ENCODE measurements at places on chromosomes 16 and 17.

GRCh38 chr16:11404603-11405002 lies 59.3 kb downstream of the RMI2 start:
- DNase-seq = no peak
- no peaks in the 10 kb centered on the region for H3K4me1 ChIP-seq
- H3K27me3 ChIP-seq = no peaks in the 10 kb centered on the region
- H3K4me3 ChIP-seq = no peak overlapping the region
- no peak overlapping the region for H3K27ac ChIP-seq

GRCh38 chr16:12515346-12515745 lies 288.3 kb downstream of the CPPED1 start:
- H3K36me3 ChIP-seq = no peaks in the 10 kb centered on the region
- H3K4me1 ChIP-seq = no peaks in the 10 kb centered on the region
- no peaks in the 10 kb centered on the region for H3K27me3 ChIP-seq

- DNase-seq = no peak
- peaks cover 16% of the 10 kb centered on the region for H3K4me1 ChIP-seq
- H3K27me3 ChIP-seq = no peaks in the 10 kb centered on the region
- no peak overlapping the region for H3K27ac ChIP-seq
- no peak overlapping the region for H3K4me3 ChIP-seq
- H3K36me3 ChIP-seq = peaks cover 4% of the 10 kb centered on the region
Observed at GRCh38 chr17:4858882-4859260, 25.7 kb downstream of the MINK1 start.

DNA sequence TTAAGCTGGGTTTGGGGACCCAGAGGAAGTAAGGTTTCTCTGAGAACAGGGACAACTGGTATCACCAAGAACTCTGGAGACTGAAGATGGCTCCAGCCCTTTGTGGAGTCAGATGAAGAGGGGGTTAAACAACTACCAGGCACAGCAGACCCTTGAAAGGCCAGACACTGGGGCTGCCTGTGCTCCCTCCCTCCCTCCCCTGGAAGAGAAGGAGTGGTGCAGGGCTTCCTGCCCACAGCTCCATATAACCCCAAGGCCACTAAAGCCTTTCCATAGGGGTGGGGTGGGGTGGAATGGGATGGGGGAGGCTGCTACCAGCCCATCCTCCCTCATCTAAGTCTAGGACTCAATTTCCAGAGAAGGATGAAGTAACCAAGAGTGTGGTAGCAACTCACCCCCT lies 66.7 kb downstream of the CCDC182 start:
- H3K4me1 ChIP-seq = no peaks in the 10 kb centered on the region
- no peak overlapping the region for H3K4me3 ChIP-seq
- H3K27me3 ChIP-seq = no peaks in the 10 kb centered on the region
- no peak overlapping the region for H3K27ac ChIP-seq
